Thymus (tissue), 14 donors: ENCODE measurements at places on chromosomes 16 and 17.
A peak's percentile ranks its signal among the peaks of the same experiment; 100 is the strongest.

GRCh38 chr16:27264151-27264550 lies 4.4 kb downstream of the NSMCE1 start:
- DNase-seq, result no peak

DNA sequence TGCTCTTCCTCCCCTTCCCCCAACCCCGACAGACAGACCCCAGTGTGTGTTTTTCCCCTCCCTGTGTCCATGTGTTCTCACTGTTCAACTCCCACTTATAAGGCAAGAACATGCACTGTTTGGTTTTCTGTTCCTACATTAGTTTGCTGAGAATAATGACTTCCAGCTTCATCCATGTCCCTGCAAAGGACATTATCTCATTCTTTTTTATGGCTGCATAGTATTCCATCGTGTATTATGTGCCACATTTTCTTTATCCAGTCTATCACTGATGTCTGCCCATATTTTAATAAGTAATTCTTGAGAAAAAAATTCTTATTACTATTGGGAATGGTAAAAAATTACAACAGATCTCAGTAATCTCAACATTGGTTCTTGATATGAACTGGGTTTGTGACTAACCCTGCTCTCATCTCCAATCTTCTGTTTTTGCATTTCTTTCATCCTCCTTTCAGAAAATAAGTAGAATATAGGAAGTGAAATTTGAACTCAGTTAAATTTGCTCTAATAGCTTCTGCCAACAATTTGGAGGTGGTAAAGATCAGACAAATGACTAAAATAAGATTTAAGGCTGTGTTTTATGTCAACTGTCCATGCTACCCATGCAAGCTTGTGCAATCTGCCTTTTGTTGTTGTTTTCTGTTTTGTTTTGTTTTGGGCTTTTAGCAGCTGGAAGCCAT lies 11.1 kb downstream of the MARF1 start:
- no peak for DNase-seq

DNA sequence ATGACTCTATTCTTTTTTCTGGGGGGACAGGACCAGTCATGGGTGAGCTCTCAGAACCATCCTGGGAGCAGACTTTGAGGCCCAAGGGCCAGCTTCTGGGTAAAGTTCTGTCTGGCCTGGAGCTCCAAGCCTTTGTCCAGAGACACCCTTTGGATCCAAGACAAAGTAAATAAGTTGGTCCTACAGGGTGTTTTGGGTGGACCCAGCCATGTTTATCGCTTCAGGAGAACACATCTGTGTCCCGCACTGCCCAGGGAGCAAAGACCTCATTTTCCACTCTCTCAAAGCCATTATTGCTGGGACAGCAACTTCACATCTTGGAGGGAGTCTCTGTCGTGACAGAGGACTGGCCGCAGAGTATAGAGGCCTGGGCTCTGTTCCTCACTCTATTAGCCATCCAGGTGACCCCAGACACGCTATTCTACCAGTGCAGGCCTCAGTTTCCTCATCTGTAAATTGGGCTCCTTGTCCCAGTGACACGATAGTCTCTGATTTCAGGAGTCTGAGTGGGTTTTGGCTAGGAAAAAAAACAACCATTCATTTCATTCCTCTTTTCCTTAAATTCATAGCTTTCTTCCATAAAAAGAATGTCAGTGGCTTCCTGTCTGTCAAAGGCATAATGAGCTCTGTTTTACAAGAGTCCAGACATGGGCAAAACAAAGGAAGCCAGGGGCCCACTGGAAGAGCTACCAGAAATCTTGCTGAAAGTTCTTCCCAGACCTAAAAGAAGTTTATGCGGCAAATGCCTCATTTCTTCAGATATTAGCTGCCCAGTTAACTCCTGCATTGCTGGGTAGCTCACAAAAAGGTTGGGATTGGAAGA lies 62.4 kb downstream of the PECAM1 start:
- DNase-seq, result no peak

DNA sequence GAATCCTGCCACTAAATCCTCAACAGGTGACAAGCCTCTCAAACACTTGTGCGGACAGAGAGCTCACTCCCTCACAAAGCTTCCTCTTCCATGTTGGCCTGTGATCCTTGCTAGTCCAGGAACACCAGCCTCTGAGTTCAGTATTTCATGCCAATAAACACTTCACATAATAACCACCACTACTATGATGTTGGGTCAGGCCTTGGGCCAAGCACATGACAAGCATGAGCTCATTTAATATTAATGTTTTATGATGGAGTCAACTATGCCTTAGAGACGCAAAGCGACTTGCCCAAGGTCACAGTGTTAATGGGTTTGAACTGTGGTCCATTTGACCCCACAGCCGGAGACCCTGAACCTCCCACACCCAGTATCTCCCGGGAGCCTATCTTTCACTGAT lies 129.1 kb downstream of the GAS7 start:
- no peak for DNase-seq

DNA sequence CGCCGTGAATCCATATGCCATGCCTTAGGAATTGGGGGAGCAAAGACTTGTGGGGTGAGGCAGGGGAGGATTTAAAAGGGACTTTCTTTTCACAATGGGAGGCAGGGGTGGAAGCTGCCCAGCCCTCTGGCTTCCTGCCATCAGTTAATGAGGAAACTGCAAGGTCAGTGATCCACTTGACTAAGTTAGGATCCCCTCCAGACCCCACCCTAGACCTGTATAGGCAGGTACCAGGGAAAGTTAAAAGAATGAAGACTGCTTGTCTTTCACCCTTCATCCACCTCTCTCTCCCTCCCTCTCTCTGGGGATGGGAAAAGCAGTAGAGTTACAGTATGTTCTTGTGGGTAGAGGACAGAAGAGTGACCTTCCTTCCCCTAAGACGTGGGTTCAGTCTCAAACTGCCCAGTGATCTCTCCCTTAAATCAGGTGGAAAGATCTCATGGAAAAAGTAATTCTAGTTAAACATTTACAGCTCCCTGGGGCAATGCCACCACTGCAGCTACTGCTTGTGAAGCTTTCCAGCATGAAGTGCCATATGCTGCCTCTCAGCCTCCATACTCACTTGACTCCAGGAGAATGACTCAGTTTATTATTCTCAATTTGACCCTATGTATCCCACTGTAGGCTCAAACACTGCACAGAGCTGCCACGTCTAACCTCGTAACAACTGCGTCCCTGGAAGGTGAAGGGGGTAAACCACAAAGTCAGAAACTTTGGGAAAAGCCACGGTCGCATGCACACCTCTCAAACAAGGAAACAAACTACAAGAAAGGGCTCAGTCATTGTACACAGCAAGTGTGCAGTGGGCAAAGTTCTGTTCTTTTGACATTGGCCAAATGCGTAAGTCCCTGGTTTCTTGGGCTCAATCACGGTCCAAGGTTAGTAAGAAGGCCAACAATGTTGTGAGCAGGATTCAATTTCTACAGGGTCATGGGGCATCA lies 1.2 kb downstream of the COA3 start:
- DNase-seq, result no peak

- DNase-seq, result no peak
Measured at GRCh38 chr17:78154903-78155811, 9.0 kb downstream of the C17orf99 start.

GRCh38 chr17:54992797-54993639 lies 24.5 kb downstream of the STXBP4 start:
- DNase-seq, result peak; percentile 29

- DNase-seq, result no peak
Measured at GRCh38 chr17:44362949-44363612, 572 bp downstream of the FAM171A2 start.

GRCh38 chr17:21167303-21167702 lies 40.5 kb downstream of the DHRS7B start:
- DNase-seq, result no peak

- no peak for DNase-seq
Measured at GRCh38 chr17:75456039-75456416, 407 bp upstream of the TMEM94 start.

- DNase-seq, result no peak
Measured at GRCh38 chr17:32802306-32802705, 74.6 kb downstream of the MYO1D start.

DNA sequence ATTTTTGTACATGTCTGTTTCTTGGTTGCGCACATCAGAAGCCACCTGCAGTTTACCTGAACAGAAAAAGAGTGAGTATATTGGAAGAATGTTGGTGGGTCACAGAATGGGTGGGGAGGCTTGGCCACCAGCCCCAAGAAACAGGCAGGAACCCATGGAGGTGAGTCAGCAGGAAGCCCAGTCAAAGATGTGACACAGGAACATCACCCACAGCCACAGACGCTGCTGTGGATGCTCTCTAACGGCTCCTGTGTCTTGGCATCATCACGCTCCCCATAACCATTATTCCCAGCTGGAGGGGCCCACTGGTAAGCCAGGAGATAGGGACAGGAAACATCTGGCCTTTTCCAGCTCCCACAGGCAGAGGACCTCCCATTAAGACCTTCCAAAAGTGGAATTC lies 94.0 kb upstream of the WSB1 start:
- no peak for DNase-seq

GRCh38 chr17:39631403-39631802 lies 4.7 kb downstream of the PPP1R1B start:
- DNase-seq, result no peak

GRCh38 chr16:81826523-81826922 lies 47.4 kb downstream of the PLCG2 start:
- DNase-seq, result no peak
